ENCODE measurements at places on chromosomes 6 and 20.

GRCh38 chr6:19410481-19410880, 426.7 kb upstream of the ID4 start:
- H3K4me3 ChIP-seq: no peak overlapping the region
- peaks cover 18% of the 10 kb centered on the region for H3K4me1 ChIP-seq
- DNase-seq: no peak
- H3K36me3 ChIP-seq: peaks cover 18% of the 10 kb centered on the region
- H3K27ac ChIP-seq: peak overlapping the region; percentile 93
- no peaks in the 10 kb centered on the region for H3K27me3 ChIP-seq

DNA sequence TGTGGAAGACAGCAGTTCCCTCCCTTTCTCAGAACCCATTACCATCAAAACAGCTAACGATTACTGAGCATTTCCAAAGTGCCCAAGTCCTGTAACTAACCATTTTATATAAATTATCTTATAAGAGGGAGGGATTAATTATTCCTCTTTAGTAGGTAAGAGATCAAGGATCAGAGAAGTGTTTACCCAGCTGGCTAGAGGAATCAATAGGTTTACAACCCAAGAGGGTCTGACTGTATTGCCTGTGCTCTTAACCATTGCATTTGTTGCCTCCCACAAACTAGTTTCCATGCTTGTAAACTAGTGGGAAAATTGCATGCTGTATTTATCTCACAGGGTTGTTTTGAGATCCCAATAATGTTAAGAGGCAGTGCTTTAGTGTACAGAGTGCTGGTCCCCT, 3.7 kb upstream of the DBNDD2 start:
- H3K27ac ChIP-seq: no peak overlapping the region
- H3K27me3 ChIP-seq: peaks cover 45% of the 10 kb centered on the region
- DNase-seq: no peak
- peaks cover 12% of the 10 kb centered on the region for H3K4me1 ChIP-seq
- H3K4me3 ChIP-seq: peak overlapping the region; percentile 63
- H3K36me3 ChIP-seq: peaks cover 17% of the 10 kb centered on the region

DNA sequence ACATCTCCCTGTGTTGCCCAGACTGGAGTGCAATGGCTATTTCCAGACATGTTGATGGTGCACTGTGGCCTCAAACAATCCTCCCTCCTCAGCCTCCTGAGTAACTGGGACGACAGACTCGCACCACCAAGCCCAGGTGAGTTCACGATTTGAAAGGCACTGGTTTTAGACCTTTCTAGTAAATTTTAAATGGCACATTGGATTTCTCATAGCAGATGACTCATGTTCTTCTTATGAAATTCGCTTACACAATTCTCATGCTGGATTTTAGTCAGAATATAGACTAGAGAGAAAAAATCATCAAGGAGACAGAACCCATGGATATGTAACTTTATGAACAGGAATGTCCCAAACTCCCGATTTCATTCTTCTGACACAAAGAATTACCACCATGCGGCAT, 18.1 kb upstream of the PXDC1 start:
- no peak overlapping the region for H3K27ac ChIP-seq
- H3K27me3 ChIP-seq: no peaks in the 10 kb centered on the region
- H3K4me1 ChIP-seq: peaks cover 15% of the 10 kb centered on the region
- H3K4me3 ChIP-seq: no peak overlapping the region

DNA sequence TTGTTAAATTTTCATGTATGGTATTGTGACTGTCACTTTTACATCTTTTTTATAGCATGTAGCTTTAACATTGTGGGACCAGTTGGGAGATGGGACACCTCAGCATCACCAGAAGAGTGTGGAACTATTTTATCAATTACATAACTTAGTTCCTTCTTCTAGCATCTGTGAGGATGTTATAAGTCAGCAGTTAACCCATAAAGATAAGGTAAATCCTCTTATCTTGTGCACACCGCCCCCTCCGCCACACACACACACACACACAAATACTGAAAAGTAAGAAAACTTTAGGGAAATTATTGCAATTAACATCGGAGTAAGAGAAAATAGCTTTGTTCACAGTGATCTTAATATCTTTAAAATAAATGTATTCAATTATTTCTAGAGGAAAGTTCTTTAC, 60.9 kb downstream of the PGM3 start:
- H3K4me3 ChIP-seq: no peak overlapping the region
- peaks cover 35% of the 10 kb centered on the region for H3K36me3 ChIP-seq
- H3K4me1 ChIP-seq: no peaks in the 10 kb centered on the region
- no peak overlapping the region for H3K27ac ChIP-seq
- peaks cover 6% of the 10 kb centered on the region for H3K27me3 ChIP-seq

- H3K27ac ChIP-seq: peak overlapping the region; percentile 71
- DNase-seq: no peak
- no peak overlapping the region for H3K4me3 ChIP-seq
- peaks cover 33% of the 10 kb centered on the region for H3K4me1 ChIP-seq
Observed at GRCh38 chr6:151148111-151148510, 91.7 kb upstream of the AKAP12 start.

GRCh38 chr6:127397729-127398630, 54.6 kb upstream of the ECHDC1 start:
- no peak overlapping the region for H3K27ac ChIP-seq
- H3K4me1 ChIP-seq: peaks cover 11% of the 10 kb centered on the region
- DNase-seq: no peak
- H3K36me3 ChIP-seq: peaks cover 4% of the 10 kb centered on the region

GRCh38 chr6:159180001-159180400, 10.8 kb downstream of the FNDC1 start:
- no peak overlapping the region for H3K4me3 ChIP-seq
- DNase-seq: no peak
- H3K4me1 ChIP-seq: no peaks in the 10 kb centered on the region
- H3K36me3 ChIP-seq: no peaks in the 10 kb centered on the region
